ENCODE measurements at places on chromosomes 3 and 15.

DNA sequence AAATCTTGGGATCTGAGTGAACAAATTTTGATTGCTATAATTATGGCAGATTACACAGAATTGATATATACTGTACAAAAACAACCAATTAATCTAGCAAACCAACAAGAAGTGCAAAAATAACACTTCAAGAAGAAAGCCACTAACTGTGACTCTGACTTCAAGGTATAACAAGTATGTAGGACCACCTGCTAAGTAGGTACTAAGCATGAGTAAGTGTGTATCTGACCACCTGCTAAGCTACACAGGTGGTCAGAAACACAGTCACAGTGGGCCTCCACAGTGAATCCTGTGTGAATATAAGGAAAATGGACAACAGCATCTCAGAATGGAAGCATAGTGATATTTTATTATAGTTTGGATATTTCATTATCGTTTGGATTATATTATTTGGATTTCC, 14.8 kb upstream of the PLSCR4 start:
- no peak for DNase-seq

- no peak for DNase-seq
These were observed 232.6 kb downstream of the MEX3B start for GRCh38 chr15:81813215-81813614.

DNA sequence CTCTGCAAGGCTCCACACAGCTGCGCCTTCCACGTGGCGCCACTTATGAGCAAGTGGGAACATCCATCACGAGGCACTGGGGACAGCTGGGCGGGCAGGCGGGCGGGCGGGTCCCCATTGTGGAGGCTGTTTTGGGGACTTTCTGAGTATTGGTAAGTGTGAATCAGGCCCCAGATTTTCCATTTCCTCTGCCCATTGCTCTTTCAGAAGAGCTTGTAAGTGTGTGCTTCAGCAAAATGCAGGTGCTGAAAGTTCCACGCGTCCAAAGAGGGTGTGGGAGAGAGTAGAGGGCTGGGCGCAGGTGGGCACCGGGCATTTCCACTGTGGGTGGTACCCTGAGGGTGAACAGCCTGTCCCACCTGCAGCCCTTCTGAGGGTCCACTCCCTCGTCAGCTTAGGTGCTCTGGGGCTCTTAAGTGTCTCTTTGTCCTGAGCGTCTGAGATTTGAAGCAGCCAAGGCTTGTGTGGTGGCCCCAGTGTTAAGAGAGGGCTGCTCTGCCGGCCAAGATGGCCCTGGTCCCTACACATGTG, 177.1 kb downstream of the RPLP1 start:
- DNase-seq: no peak

GRCh38 chr3:186108106-186108940, 566 bp downstream of the ETV5 start:
- peak; percentile 67 for DNase-seq

DNA sequence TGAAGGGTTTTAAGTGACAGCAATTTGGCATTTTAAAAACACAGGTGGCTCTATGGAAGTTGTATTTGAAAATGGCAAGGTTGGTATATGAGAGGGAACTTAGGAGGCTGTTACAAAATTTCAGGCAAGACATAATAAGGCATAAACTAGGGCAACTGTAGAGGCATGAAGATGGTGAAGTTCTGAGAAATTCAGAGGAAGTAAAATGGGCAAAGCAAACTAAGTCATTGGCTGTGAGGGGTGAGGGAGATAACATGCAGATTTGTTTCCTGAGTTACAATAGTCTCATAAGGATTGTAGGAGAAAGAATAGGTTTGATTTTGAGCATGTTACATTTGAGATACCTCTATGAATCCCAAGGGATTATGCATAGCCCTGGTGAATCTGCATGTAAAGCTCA, 302.9 kb upstream of the ARHGEF26 start:
- DNase-seq: no peak

All from HAP-1 (cell line).